ENCODE measurements at places on chromosomes 3 and 15.

GRCh38 chr3:147197739-147198138, 208.6 kb downstream of the ZIC4 start:
- no peak for DNase-seq

DNA sequence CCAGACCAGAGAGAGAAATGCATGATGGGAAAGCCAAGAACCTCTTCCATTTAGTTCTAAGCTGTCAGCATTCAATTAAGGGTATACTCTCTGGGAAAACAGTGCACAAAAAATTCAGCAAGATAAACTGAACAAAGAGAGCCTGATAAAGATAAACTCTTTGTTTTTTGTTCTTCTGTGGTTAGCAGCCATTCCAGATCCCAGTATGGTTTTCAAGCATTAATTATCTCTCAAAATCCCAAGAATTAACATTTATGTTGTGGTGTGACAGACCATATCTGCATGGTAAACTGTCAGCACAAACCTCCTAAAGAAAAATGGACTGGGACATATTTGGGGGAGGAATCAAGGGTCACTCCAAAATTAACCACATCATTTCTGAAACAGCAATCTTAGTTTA, 124.0 kb upstream of the LRRN1 start:
- DNase-seq, result no peak

GRCh38 chr15:44157679-44158078, 37.4 kb downstream of the FRMD5 start:
- no peak for DNase-seq

DNA sequence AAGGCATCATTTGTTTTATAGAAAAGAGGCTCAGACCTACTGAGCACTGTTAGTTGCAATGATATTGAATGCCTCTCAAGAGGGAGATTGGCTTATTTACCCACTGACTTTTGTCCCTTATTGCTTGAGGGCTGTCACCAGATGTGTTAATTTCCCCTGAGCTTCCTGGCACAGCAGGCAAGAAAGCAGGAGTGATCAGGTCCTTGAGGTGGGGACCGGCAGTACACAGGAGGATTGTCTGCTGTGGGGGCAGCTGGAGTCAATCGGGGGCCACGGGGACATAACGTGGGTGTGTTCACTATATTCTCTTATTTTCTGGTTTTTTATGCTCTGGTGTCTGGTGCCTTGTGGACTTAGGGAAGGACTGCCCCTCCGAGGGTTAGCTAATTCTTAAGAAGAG, 44.6 kb downstream of the GASK1A start:
- no peak for DNase-seq

- no peak for DNase-seq
Measured at GRCh38 chr3:31404871-31405270, 127.9 kb upstream of the STT3B start.

DNA sequence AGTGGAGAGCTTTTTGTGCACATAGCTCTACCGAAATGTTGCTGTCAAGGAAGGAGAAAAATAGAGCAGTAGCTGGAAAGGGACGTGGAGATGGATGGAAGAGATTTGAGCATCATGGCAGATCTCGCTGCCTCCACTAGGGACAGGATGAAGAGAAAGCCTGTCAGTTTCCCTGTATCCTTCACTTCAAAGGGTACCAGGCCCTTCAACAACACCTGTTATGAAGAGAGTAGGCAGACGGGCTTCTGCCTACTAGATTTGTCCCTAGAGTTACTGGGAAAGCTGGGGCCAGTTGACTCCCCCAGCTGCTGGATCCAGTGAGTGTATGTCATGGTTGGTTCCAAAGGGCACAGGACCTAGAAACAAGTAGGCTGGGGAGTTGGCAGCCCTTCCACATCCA, 150.8 kb downstream of the TLE3 start:
- DNase-seq, result no peak

DNA sequence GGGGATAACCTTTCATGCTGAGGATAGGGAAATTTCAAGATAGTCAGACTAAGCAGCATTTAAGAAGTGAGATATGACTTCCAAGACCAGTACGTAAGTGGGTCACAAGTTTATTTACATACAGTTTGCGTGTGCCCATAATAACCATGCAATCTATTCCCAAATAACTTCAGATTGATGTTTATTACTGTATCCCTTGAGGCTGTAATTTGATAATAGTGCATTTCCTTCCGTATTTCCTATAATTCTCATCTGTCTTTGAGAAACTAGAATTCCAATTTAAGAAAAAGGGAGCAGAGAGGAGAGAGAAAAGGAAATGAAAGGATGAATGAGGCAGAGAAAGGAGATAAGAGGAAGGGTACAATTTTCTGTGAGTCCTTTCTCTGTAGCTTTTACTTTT, 1073.1 kb downstream of the EPHA3 start:
- no peak for DNase-seq

- DNase-seq, result no peak
Measured at GRCh38 chr3:176075491-176075890, 1121.8 kb downstream of the TBL1XR1 start.

- DNase-seq, result no peak
Measured at GRCh38 chr15:85710340-85710842, 84.3 kb downstream of the KLHL25 start.

- no peak for DNase-seq
Measured at GRCh38 chr3:84961521-84962255, 2.9 kb downstream of the CADM2 start.

DNA sequence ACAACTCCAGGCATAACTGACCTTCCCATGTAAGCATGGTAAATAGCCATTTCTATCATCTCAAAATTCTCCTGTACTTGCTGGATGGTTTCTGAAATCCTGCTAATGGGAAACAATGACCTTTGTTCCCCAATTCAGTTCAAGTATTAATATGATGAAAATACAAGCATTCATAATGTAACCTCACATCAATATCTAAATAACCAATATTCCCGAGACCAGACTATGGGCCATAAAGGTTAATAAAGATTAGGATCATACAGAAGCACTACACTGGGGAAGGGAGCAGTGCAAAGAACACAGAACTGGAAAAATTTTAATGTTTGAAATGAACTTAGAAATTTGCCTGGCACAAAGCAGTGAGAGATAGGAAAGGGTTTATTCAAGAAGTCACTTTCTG, 151.3 kb upstream of the SETMAR start:
- DNase-seq, result no peak

GRCh38 chr3:42749025-42749752, 23.9 kb downstream of the CCDC13 start:
- no peak for DNase-seq

DNA sequence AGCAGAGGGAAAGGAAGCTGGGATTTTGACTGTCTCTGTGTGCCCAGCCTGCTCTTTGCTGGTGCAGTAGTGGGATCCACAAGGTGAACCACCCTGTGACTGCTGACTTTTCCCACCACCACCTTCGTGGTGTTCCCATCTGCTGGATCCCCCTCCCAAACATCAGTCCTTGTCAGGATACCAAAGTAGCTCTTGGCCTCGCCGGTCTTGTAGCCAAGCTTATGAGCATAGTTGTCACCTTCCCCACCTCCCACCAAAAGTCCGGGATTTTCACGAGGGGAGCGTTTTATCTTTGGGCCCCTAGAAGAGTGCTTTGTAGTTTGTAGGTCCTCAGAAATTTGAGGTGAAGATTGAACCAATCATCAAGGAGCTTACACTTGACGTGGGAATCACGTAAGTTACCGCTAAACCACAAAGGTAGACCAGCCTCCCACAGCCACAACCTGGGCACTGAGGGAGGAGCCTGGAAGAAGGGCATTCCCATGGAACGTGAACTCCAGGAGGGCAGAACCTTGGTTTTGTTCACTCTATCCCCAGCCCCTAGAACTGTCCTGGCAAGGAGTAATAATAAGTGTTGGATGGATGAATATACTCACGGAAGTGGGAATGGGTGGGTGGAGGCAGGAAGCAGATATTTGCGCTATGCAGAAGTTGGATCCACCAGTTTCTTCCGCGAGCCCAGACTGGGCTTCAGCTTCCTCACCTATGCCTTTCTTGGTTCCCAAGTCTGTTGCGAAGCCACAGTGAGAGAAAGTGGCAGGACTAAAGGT, 814 bp upstream of the TEX264 start:
- no peak for DNase-seq

GRCh38 chr3:39103324-39103693, 4.1 kb downstream of the GORASP1 start:
- DNase-seq, result no peak

GRCh38 chr3:81788044-81788443, 26.6 kb upstream of the GBE1 start:
- no peak for DNase-seq

- no peak for DNase-seq
Measured at GRCh38 chr3:126344380-126345041, 12.7 kb downstream of the KLF15 start.

- no peak for DNase-seq
Measured at GRCh38 chr3:187737006-187737367, 8.3 kb downstream of the BCL6 start.

GRCh38 chr15:67510597-67511190, 10.2 kb upstream of the C15orf61 start:
- no peak for DNase-seq

- no peak for DNase-seq
Measured at GRCh38 chr15:86268558-86268957, 188.9 kb downstream of the AGBL1 start.

GRCh38 chr3:87949879-87950208, 109.0 kb downstream of the CGGBP1 start:
- DNase-seq, result no peak

GRCh38 chr3:172300187-172300586, 148.1 kb downstream of the GHSR start:
- DNase-seq, result no peak

DNA sequence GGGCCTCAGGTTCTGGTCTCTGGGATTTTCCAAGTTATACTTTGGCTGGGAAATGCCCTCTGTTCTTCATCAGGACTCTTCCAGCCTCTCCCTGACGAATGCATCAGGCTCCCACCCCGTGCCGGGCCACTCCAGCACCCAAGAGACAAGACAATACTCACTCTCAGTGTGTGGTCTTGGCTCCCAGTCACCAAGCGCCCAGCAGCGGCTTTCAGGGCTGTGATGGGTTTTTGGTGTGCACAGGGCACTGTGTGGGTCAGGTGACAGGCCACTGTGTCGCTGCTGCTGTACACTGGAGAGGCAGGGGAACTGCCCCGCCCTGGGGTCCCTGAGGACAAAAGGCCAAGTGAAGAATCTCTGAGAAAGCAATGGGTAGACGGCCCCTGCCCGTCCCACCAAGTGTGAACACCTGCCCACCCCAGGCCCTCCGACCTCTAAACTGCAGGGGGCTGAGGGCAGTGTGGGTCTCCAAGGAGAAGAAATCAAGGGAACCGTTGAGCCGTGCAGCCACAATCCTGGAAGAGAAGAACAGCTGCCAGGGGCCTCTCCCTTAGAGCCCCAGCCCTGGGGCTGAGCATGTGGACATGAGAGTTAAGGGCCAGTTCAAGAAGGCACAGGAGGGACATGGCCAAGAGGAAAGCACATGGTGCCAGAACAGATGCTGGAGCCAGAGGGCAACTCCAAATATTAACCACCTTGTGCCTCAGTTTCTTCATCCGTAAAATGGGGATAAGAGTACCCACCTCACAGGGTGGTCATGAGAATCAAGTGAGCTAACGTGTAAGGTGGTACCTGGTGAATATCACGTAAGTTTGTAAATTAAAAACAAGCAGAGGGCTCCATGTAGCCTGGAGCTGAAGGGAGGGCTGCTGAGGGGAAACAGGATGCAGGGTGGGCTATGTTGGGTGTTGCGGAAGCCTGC, 34.1 kb downstream of the PTPN23 start:
- DNase-seq, result no peak

GRCh38 chr15:92636908-92637481, 18.6 kb downstream of the FAM174B start:
- DNase-seq, result no peak

DNA sequence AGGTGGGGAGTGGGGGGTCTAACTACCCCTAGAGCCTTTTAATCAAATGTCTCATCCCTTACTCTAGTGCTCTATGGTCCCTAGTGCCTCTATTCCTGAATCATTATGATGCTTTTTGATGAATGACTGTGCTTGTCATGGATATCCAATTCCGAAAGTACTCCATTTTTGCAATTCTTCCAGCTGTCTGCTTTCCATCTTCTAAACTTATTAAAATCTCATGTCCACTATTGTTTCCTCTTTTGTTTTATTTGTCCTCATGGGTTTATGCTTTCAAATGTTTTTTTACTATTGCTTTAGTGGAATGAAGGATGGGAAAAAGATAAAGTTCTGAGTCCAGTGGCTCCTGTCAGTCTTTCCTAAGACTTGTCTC, 77.2 kb upstream of the KCNMB2 start:
- no peak for DNase-seq

DNA sequence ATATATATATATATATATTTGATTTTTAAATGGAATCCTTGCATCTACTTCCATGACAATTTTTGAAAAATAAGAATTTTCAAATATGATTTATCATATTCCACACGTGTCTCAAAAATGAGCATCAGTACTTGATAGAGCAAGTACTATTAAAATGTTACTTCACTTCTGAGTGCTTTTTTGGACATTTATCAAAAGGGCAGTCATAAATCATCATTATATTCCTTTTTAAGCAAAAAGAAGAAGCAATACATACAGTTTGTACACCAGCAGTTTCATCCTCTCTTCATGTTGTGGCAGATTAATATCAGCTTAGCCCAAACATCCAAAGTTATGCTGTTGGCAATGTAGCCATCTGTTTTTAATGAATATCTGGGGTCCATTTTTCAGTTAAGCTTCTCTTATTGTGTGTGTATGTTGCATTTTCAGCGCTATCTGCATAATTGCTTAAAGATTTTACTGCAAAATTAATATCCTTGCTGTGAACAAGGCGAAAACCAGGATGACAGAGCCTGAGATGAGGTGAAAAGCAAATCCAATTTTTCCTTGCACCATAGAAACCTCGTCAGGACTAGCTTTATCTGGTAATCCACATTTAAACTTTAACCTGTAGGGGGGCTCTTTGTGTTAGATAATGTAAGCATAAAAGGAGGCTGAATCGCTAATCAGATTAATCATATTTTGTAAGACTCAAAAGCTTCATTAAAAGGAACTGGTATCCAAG, 604.9 kb upstream of the AGTR1 start:
- no peak for DNase-seq

GRCh38 chr15:78205856-78206255, 28.5 kb downstream of the ACSBG1 start:
- no peak for DNase-seq

- DNase-seq, result no peak
Measured at GRCh38 chr3:144055604-144056003, 84.0 kb downstream of the DIPK2A start.

GRCh38 chr3:62210011-62210410, 163.3 kb downstream of the FEZF2 start:
- no peak for DNase-seq

GRCh38 chr15:74599156-74599555, 16.5 kb upstream of the CLK3 start:
- DNase-seq, result no peak

GRCh38 chr15:30056166-30056565, 26.6 kb upstream of the GOLGA8J start:
- DNase-seq, result no peak

GRCh38 chr3:141006344-141006743, 44.8 kb upstream of the SPSB4 start:
- no peak for DNase-seq

Data from stimulated activated CD8-positive, alpha-beta memory T cell treated with anti-CD3 and anti-CD28 coated beads, Interleukin-7, amount 100 ng/mL, for 1 hour (primary cell).